ENCODE measurements at places on chromosomes 16 and 17.

DNA sequence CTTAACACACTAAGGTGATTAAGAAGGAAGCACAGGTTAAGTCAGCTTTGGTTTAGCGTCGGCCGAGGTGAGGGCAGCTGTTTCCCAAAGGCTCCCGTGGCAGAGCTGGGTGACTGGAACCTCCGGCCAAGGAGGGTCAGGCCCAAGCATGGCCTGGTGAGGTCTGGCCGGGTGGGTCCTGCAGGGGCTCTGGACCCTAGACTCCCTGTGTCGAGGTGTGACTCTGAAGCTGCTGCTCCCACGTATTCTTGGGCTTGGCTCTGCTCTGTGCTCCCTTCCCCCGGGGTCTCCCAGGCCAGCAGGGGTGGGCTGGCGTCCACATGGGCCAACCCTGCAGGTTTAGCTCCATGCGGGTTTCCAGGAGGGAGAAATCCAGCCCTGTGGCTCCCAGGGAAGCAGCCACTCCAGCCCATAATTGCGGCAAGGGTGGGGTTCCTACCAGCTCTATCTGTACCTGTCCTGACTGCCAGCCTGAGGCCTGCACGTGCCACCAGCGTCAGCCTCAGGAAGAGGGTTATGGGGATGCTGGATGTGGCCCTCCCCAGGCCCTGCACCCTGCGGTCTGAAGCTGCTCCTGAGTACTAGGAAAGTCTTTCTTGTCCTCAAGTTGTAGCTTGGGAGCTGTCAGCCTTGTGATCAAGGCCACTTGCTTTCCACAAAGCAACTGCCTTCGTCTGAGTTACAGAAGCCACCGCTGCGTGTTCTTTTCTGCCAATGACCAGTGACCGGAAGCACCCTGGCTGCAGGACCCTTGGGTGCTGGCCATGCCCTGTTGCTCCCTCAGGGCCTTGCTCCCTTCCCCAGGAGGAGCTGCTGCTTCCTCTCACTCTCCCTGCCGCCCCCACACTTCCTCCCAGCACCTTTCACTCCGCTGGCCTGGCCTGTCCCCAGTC is 4.8 kb downstream of the CDK5R1 start:
- no peak for DNase-seq

DNA sequence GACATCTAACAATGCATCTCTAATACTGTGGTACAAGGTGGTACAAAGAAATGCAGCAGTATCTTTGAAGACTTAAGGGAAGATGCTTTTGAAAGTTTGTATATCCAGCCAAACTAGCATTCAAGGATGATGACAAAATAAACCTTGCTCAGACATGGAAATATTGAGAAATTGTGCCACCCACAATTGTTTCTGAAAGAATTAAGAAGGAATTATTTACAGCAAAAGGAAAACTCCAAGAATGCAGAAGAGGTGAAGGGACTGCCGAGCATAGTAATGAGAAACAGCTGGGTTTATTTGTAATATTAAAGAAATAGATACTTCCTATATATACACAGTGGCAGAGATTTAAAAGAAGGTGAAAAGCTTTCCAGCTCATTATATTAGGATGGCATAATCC is 29.5 kb downstream of the PMFBP1 start:
- no peak for DNase-seq

DNA sequence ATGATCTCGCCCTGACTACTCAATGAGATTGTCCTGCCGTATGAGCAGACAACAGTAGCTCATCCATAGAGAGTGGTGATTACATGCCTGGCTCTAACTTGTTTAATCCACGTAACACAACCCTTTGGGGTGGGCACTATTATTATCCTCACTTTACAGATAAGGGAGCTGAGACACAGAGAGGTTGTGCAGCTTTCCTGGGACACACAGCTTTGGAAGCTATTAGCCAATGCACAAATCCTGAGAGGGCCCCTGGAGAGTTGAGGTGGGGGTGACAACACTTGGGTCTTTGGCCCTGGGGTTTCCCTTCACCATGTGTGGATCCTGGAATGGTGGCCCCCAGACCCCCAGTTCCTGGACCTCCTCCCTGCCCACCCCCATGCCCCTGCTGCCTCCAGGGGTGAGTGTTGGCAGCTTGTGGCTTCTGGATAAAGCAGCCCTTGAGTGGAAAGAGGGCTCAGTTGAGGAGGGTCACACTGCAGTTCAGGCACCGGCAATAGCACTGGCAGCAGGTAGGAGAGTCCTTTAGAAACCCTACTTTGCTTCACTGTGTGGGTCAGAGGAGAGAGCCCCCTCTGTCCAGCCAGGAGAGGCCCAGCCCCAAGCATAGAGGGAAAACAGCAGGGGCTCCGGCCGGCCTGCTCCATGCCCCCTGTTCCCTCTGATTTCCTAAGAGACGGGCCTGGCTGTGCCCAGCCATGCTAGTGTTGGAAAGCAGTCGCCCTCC is 230.7 kb downstream of the KATNIP start:
- DNase-seq, result no peak

- no peak for DNase-seq
These were observed 1.5 kb downstream of the HAPSTR1 start for GRCh38 chr16:9092978-9093344.

GRCh38 chr17:56144223-56144622 is 9.1 kb upstream of the ANKFN1 start:
- no peak for DNase-seq

DNA sequence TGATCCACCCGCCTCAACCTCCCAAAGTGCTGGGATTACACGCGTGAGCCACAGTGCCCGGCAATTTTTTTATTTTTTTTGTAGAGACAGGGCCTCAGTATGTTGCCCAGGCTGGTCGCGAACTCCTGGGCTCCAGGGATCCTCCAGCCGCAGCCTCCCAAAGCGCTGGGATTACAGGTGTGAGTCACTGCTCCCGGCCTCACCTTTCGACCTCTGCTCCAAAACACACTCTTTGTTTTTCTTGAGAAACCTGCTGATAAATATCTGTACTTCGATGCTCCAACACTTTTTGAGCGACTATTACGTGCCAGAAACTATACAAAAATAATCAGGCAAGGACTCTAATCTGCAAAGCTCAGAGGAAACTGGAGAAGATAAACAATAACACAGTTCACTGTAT is 1.0 kb downstream of the MED1 start:
- no peak for DNase-seq

DNA sequence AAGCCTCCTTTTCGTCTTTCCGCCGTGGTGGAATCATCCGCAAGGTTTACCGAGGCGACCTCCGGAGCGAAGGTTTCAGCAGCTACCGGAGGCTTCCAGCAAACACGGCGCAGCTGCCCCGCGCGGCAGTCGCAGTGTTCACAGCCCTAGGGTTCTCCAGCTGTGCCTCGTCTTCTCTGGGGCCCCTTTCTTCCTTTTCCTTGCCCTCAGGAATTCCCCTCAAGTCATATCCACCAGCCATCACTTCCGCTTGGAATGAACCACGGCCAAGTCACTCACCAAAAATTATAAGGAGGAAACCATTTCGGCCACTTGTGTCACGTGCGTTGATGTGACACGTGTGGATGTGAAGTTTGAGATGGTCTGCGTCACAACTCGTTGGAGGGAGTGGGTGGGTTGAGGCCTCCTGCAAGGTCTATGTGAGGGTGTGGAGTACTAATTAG is 636 bp upstream of the ERN1 start:
- DNase-seq, result no peak

DNA sequence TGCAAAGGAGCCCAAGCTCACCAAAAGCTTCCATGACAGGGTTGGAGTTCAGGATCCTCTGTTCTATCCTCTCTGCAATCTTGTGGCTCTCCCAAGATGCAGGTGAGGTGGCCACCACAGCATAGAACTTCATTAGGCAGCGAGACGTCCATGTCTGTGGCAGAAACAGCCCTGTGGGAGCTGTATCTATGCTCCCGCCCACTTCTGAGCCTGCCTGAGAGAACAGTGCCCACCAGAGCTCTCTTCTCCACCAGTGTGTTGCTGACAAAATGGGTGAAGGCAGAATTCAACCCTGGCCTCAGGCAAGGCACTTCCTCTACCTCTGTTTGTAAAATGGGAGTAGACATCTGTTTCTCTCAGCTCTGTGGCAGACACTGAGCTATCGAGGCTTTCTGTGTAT is 18.8 kb downstream of the MYO19 start:
- no peak for DNase-seq

- no peak for DNase-seq
These were observed 756 bp downstream of the TAX1BP3 start for GRCh38 chr17:3667366-3668278.

- no peak for DNase-seq
These were observed 185.9 kb downstream of the RGS9 start for GRCh38 chr17:65323049-65323448.

- DNase-seq, result no peak
These were observed 111.2 kb upstream of the NLRP1 start for GRCh38 chr17:5695480-5695879.

DNA sequence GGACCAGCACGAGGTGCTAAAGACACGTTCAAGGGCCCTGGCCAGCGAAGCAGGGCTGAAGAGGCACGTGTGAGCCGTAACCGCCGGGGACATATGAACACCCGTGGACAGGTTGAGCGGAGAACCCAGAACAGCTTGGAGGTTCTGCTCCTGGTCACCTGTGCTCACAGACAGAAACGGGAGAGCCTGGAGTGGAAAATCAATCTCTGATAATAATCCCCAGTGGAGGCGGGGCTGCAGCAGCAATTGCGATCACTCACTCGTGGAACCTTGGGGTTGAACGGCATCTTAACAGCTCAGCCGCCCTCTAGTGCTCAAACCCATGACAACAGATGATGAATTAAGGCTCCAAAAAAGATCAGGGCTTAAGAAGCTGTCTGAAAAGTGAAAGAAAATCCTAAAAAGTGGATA is 25.6 kb downstream of the WIPI1 start:
- no peak for DNase-seq

DNA sequence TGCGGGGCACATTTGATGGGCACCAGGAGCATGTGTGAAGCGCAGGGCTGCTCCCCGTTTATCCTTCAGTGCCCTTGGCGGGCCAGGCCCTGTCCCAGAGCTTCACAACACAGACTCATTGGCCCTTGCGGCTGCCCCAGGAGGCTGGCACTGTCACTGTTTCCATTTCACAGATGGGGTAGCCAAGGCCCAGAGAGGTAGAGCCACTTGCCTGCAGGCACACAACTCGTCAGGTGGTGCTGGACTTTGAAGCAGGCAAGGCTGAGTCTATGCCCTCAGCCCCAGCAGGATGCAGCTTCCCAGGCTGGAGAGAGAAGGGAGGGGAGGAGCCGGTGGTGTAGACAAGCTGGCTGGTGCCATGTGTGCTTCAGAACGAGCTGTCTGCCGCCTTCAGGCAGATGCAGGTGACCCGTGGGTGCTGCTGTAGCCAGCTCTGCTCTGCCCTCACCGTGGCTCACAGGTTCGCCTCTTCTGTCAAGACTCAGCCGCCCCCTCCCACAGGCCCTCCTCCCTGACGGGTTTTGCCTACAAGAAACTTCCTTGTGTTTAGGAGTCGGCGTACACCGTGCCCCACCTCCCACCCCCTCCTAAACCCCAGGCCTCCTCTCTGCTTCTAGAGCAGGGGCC is 232.3 kb upstream of the CIBAR2 start:
- DNase-seq, result no peak

DNA sequence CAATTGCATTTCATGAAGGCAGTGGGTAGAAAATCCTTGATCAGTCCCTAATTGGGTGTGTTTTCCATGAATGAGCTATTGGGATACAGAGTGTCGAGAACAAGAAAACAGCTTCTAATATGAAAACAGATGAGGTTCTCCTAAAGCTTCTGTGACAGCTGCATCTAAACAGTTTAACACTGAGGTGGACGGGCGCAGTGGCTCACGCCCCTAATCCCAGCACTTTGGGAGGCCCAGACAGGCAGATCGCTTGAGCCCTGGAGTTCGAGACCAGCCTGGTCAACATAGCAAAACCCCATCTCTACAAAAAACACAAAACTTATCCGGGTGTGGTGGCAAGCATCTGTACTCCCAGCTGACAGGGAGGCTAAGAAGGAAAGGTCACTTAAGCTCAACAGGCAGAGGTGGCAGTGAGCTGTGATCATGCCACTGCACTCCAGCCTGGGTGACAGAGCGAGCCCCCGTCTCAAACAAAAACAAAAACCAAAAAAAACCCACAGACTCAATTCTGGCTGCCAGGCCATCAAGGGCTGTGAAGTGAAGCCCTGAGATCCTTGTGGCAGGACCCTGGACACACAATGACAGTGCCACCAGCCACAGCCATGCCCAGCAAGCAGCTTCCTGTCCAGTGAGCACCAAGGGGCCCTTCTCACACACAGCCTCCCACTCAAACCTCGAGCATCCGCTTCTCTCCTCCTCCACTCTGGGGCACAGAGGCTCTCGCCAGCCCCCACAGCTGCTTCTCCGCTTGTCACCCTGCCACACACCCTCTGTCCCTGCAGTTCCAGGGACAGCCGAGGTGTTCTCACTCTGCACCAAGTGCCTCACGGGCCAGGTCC is 44.0 kb downstream of the ANKRD11 start:
- DNase-seq, result no peak

- DNase-seq, result no peak
These were observed 68.1 kb downstream of the RTN4RL1 start for GRCh38 chr17:1957037-1957436.

DNA sequence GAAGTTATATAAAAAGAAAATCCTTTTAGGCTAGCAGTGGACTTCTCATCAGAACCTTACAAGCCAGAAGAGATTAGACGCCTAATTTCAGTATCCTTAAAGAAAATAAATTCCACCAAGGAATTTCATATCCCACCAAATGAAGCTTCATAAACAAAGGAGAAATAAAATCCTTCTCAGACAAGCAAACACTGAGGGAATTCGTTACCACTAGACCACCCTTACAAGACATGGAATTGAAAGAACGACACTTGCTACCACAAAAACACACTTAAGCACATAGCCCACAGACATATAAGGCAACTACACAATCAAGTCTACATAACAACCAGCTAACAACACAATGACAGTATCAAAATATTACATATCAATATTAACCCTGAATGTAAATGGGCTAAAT is 299.2 kb downstream of the TOX3 start:
- no peak for DNase-seq

DNA sequence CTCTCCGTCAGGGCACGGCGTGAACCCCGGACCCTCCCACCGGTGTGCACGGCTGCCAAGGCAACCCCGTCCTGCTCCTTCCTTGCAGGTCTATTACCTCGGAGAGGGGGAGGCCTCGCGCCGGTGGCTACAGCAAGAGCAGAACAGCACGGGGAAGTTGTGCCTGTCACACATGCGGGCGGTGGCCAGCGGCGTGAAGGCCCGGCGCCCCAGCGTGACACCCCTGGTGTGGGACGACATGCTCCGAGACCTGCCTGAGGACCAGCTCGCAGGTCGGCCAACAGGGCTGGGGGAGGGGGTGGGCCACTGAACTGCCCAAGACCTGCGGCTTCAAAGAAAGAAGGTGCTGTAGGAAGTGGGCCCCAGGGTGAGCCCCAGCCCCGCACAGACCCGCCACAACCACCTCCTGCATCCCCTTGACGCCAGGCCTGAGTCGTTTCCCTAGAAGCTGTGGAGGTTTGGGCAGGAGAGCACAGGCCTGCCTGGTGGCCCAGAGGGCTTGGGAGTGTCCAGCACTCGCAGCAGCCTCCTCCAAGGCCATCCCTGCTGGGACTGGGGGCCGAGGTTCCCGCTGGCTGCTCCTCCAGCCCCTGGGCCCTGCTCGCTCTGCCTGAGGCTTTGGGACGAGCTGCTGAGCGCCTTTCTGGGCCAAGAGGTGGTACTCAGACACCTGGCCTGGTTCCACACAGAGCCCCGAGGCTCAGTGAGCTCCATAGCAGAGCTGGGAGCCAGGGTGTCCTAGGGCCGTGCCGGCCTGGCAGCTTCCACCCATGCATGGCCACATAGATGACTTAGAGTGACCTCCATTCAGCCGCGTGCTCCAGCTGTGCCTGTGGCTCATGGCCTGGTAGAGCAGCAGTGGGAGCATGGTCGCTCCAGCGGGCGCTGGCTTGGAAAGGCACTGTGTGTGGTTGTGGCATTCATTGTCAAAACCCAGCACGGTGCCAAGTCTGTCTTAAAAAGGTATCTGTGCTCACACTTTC is 14.7 kb downstream of the CYBC1 start:
- no peak for DNase-seq

Measured in GM18507 (cell line).